Stimulated activated CD4-positive, alpha-beta T cell treated with anti-CD3 and anti-CD28 coated beads, Interleukin-1b, Interleukin-23, amount 100 ng/mL, for 48 hours (primary cell): ENCODE measurements at places on chromosomes 5 and 9.
A peak's percentile ranks its signal among the peaks of the same experiment; 100 is the strongest.

- DNase-seq, result no peak
Measured at GRCh38 chr9:19649336-19650041, 139.3 kb downstream of the SLC24A2 start.

DNA sequence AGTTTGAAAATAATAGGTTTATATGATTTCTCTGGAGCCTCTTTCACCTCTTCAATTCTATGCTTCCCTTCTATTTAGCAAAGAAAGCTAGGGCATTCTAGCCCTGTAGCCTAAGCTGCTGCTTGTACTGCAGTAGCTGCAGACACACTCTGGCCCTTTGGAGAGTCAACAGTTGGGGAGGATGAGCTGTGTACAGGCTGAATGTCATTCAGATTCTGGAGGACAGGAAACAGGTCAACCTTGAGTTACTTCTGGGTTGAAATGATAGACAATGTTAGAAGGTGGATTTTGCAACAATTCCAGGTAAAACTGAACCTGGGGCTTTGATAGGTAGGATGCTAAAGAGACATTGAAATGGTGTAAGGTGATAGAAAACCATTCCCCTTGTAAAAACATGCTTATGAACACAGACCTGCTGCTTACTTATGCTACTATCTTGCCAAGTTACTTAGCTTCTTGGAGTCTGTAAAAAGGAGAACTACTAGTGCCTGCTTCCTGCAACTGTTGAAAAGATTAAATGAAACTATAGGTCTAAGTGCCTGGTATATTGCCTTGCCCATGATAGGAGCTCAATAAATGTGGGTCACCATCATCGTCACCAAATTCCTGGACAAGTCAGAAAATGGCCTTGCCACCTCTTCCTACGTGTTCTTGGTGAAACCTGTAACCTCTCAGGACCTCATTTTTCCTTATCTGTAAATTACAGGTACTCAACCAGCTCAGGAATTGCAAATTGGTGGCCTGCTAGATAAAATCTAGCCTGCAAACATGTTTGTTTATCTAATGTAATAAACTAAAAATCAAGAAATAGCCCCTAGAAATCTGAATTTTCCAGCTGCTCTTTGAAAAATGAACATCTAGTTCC lies 83.7 kb downstream of the GALNT10 start:
- DNase-seq, result no peak

GRCh38 chr5:173557123-173557903 lies 59.1 kb downstream of the BOD1 start:
- no peak for DNase-seq

GRCh38 chr9:125960626-125961025 lies 213.5 kb downstream of the PBX3 start:
- DNase-seq, result no peak

DNA sequence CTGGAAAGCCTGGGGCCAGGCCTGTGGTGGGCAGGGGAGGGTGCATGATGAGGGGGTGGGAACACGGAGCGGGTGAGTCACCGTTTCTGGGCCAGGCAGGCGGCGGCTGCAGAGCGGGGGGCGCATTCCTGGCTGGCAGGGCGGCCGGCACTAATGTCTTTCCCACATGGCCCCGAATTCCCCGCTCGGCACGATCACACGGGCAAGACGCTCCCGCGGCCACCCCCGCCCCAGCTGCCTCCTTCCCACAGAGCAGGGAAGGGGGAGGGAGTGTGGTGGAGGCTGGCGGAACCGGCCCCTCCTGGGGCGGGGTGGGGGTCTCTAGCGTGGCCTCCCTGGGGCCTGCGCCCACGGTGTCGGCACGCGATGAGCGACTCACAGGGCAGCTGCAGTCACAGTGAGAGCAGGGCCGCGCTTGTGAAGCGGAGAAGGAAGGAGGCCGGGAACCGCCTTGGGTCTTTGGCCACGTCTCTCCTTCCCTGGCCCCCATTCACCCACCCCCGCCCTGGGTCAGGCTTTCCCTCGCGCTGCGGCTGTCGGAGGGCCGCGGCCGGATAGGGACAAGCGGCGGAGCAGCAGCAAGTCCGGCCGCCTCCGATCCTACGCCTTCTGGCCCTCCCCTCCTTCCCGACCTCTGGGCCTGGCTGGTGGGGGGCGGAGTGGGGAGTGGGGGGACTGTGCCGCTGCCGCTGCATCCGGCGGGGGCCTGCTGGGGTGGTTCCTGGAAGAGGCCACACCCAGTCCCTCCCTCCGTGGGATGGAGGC lies 48.9 kb downstream of the CXXC5 start:
- no peak for DNase-seq

DNA sequence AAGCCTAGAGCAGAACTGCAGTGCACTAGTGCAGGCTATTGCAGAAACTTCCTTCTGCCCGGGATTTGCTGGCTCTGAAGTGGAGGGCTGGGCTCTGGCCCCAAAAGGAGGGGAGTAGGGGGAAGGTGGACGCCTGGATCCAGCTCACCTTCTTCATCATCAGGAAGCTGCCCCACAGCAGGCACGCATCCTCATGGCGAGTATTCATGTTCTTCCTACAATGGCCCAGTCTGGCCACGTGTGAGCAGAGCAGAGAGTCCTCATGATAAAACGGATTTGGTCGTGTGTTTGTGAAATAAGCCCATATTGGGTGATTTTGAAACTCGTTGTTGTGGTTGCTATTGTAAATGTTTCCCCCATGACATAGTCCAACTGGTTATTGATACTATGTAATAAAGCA lies 8.2 kb upstream of the GLIPR2 start:
- no peak for DNase-seq

DNA sequence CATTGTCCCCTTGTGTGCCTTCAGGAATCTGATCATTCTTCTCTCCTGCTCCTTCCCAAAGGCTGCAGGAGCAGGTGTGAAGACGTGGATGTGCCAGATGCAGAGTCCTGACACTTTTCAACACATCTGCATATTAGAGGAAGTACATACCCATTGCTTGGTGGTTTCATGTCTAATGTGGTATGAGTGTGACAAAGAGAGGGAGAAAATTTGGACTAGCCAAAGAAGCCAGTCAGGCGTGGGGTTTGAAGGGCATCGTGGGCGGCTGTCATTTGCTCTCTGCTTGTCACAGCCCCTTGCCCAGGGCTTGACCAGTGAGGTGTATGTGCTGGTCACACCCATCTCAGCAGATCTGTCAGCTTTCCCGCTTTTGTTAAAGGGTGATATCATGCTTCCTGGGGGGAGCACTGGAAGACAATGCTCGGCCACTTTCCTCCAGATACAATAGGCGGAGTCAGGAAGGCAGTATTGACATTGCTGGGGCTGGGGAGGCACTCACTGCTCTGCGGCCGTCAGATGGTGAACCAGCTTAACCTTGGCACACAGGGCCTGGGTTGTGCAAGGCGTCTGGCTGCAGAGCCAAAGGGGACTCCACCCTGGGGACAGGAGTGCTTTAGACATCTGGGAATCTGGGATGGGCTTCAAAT lies 8.6 kb downstream of the TEK start:
- no peak for DNase-seq

GRCh38 chr5:13771011-13771571 lies 173.4 kb downstream of the DNAH5 start:
- no peak for DNase-seq

DNA sequence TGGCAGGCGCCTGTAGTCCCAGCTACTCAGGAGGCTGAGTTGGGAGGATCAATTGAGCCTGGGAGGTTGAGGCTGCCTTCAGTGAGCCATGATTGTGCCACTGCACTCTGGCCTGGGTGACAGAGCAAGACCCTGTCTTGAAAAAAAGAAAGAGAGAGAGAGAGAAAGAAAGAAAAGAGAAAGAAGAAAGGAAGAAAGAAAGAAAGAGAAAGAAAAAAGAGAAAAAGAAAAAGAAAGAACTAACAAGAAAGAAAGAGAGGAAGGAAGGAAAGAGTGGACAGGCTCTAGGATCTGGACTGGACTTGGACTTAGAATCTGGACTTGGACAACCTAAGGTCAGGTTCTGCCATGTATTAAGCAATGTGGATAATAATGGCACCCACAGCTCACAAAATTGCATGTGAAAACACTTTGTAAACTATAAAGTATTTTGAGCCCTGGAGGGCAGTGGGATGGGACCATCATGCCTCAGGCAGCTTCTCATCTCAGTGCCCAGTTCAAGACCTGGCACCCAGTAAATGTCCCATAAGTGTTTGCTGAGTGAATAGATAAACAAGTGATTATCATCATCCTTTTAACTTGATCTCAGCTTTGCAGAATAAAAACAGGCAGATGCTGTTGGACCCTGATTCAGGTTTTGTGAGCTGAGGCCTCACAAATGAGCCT lies 12.8 kb upstream of the PHF19 start:
- DNase-seq, result no peak

GRCh38 chr9:9286001-9286400 lies 1326.8 kb downstream of the PTPRD start:
- no peak for DNase-seq

DNA sequence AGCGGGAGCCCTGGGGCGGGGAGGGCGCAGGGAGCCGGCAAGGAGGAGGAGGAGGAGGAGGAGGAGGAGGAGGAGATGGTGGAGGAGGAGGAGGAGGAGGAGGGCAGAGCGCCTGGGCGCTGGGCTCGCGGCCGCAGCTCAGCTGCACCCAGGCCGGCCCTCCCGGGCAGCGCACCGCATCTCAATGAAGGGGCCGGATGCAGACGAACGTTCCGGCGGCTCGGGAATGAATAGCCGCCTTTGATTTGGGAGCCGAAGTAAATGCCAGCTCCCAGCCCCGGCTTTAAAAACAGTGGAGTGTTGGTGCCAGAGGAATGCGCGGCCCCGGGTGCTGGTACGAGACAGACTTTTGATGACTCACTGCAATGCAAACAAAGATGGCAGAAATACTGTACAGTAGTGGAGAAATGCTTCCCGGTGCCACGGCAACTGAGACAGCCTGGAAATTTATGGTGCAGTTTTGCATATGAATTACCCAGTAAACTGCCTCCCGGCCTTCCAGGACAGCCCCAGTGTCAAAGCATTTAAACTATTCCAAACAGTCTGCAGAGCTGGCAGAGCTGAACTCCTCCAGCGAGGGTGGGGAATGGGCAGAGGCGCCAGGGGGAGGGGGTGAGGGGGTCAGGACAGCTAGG lies 43.1 kb downstream of the NACC2 start:
- no peak for DNase-seq

GRCh38 chr5:106796081-106796480 lies 874.7 kb downstream of the EFNA5 start:
- DNase-seq, result no peak

GRCh38 chr9:91515074-91515687 lies 91.5 kb upstream of the NFIL3 start:
- peak; percentile 23 for DNase-seq
